B cell (primary cell): ENCODE measurements at places on chromosomes 3 and 15. TPM values are rescaled to one million over a fixed set of nuclear protein-coding genes. Genes with fewer than 3 reads are reported as not detected.

GRCh38 chr15:68402432-68403160 lies 29.4 kb downstream of the ITGA11 start:
- DNase-seq = no peak

GRCh38 chr3:108334701-108335100 lies 38.4 kb downstream of the HHLA2 start:
- DNase-seq = no peak

GRCh38 chr3:133230195-133230594 lies 169.7 kb upstream of the BFSP2 start:
- DNase-seq = no peak

GRCh38 chr3:109910772-109911171 lies 573.4 kb upstream of the DPPA4 start:
- DNase-seq = no peak

GRCh38 chr15:81106560-81106959 lies 27.5 kb upstream of the CFAP161 start:
- peak; percentile 59 for DNase-seq

DNA sequence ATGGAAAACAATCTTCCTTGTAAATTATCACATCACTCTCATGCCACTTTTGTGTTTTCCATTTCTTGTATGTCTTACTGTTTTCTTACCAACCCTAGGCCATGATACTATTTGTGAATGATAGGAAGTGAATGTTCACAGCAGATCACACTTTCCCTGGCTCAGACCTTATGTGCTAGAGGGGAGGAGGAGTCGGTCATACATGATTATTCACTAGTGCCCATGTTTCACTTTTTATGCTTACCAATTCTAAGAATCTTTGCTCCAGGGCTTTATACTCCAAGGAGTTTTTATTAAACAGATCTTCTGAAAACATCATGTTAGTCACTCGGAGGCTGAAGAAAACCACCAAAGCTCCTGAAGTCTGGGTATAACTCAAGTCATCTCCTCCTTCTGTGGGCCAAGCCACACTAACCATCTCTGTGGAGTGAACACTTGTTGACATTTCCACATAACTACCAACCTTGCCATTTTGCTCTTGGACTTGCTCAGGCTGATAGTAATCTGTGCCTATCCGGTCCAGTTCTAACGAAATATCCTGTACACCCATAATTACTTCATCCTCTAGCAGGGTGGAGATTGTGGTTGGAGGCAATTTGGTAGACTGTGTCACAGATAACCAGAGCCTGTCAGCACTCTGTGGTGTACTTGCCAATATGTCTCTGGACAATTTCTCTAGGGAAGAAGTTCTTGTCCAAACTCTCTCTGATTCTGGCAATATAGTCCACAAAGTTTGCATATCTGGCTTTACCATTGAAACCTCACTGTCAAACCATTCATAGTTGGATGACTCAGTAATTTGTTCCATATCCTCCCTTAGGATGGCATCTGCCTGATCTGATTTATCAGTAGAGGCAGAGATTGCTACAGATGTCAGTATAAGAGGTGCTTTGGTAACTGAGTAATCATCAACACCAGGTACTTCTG lies 76.8 kb downstream of the IMPG2 start:
- no peak for DNase-seq

DNA sequence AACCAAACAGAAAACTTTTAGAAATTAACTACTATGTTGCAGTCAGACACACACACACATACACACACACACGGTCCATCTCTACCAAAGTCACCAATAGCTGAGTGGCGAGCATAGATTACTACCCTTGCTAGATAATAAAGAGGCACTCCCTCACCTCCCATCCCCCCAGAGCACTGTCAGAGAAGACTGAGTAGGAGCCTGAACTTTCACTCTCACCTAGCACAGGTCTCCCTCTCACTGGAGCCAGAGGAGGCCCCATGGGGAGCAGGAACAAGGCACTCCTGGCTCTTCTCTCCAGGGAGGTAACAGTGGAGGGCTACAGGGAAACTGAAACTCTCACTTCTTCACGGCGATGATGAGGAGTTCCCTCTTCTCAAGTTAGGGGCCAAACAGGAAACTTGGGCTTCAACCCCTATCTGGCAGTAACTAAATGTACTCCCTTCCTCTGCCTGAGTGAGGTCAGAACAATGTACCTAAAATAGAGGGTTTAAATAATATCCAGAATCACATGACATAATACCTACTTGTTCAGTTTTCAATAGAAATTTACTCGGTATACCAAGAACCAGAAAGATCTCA lies 975.3 kb upstream of the GBE1 start:
- DNase-seq = no peak

DNA sequence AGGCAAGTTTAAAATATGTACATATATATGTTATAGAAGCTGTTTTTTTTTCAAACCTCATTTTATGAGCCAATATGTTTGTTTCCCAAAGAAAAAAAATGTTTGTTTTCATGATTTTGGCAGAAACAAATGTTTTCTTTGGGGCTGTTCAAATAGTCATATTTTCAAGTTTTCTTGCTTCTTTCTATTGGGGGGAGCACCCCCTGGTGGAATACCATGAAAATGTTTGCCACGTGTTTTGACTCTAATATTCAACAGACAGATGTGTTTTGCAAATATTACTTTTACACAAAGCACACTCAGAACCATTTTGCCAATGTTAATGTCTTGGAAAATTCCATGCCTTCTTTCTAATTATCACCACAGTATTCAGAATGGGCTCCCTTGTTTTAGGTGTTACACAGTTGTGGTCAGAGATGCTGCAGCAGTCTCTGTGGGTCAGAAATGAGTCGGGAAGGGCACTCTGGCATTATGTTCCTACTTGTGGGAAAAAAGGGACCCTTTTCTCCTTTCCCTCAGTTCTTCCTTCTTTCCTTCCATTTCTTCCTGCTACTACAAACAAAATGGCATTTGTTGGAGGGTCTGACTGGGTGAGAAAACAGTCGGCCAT lies 817.0 kb downstream of the TUSC7 start:
- peak; percentile 18 for DNase-seq

GRCh38 chr3:57179580-57180410 lies 14.6 kb upstream of the IL17RD start:
- DNase-seq = peak; percentile 39

- DNase-seq = peak; percentile 73
Measured at GRCh38 chr3:197847866-197848401, 56.9 kb downstream of the LRCH3 start.

DNA sequence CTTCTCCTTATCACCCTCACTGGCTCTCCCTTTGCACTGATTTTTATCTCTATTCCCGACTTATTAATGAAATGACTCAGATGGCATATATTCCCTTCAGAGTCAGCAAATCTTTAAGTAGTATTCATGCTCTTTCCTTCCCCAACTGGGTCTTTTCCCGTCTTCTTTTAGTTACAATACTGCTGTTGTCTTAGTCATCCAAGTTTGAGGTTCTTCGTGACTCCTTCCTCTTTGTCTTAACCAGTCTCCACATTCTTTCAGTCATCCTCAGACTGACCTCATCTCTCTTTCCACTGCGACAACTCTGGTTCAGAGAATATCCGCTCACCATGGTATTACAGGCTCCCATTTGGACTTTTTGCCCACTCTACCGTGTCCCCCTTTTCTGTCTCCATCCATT lies 12.4 kb downstream of the WDR5B start:
- DNase-seq = no peak

The ESYT3 gene
- total RNA-seq = not detected in 2 replicates
